SHP77 treated with DMSO at 0.1 percent for 48 hours (cell line): ENCODE measurements at places on chromosomes 7 and 10.

- no peak for DNase-seq
These were observed 596.0 kb upstream of the FOXK1 start for GRCh38 chr7:4085937-4086691.

DNA sequence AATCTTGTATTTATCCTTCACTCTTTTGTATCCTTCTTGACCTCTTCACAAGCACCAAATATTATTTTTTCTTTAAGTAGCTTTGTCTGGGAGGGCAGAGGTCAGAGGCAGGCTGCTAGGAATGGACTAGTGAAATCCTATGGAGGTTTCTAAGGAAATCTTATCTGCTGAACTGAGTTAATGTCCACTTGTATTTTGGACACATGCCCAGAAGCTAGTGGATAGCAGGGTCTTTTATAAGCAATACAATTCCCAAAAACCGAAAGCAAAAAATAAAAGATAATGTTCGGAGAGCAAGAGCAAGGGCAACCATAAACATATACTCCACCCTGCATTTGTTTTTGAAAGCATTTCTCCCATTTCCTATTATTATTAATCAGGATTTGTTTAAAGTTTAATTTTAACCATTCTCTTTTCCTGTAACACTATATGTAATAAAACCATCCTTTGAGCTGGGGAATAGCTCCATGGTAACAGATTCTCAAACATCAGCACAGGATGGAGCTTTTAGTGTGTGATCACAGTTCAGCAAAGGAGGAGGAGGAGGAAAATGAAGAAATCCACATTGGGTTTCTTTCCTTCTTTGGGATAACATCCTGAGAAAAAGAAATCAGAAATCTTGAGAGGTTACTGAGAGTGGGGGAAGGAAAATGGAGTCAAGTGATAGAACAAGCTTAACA, 328.2 kb upstream of the LRRN3 start:
- no peak for DNase-seq

- no peak for DNase-seq
These were observed 6.6 kb upstream of the STX1A start for GRCh38 chr7:73726083-73726466.

- no peak for DNase-seq
These were observed 699 bp downstream of the NRAP start for GRCh38 chr10:113663142-113663541.
